ENCODE measurements at places on chromosomes 2 and 18.

GRCh38 chr18:35174093-35174731 is 66.6 kb upstream of the ZNF397 start:
- DNase-seq = peak; percentile 88

DNA sequence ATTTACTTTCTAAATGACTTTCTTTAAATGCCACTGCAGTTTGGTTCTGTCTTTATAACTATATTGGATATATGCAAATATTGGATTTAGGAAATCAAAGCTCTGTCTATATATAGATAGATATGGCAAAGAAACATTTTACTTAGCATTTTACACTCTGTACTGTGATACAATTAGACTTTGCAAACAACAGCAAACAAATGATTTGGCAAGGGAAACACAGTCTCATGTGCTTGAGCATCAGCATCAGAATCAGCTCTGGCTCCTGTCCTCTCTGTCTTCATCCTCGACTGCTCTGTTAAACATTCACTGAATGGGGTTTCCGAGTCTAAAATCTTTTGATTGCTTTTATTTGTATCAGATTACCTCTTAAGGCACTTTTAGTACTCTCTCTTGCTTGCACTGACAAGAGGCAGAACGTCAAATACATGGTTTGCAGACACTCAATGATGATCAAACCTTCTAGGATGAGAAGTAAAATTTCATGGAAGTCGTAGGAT is 176.8 kb upstream of the LRP1B start:
- no peak for DNase-seq

DNA sequence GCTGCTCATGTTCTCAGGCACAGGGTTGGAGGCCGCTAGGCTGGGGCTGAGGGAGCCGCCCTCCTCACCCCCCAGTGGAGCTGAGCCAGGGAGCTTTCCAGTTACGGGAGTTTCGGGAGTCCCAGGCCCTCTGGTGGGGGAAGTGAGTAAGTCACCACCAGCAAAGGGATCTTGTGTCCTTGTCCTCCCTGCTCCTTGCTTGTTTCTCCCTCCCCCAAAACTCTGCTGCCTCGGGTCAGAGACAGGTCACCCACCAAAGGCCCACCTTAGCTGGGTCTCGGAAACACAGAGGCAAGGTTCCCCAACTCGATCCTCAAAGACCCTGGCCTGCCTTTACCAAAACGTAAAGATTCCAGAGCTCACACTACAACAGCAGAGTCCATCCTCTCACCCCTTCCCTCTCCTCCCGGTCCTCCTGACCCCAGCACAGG is 60.5 kb upstream of the POMC start:
- DNase-seq = peak; percentile 75

- no peak for DNase-seq
Observed at GRCh38 chr18:73615506-73615905, 532.1 kb downstream of the FBXO15 start.

- DNase-seq = no peak
Observed at GRCh38 chr2:100645695-100646429, 83.1 kb downstream of the PDCL3 start.

DNA sequence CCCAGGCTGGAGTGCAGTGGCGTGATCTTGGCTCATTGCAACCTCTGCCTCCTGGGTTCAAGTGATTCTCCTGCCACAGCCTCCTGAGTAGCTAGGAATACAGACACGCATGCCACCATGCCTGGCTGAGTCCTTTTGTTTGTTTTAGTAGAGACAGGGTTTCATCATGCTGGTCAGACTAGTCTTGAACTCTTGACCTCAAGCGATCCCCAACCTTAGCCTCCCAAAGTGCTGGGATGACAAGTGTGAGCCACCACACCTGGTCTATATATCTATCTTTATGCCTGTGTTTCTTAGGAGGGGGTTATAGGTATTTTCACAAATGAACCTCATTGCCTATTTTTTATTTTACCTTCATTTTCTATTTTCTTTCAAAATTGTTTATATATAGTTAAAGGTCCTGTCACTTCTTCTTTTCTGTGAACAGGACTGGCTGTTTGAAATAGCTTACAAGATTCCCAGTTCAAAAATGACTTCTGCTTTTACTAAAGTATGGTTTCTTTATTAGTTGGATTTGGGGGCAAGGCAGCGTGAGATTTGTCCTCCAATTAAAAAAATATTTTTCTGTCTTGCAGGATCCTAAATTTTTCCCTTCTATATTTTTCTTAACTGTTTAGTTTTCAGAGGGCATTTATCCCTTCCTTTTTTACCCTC is 16.4 kb upstream of the MARCHF7 start:
- peak; percentile 57 for DNase-seq

DNA sequence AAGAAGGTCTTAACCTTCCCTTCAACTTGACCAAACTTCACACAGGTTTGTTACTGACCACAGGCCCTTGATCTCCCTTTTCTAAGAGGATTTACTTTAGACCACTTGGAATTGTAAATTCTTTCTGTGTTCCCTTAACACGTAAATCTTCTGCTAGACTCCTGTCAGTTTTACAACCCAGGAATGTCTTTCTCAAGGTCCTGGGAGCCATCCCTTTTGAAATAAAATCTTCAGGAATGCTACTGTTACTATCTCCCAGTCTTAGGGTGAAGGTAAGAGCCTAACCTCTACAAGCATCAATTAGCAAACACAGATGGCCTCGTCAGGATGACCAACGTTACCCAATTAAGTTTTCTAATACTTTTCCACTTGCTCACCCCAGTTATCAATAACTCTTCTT is 182.7 kb downstream of the NRXN1 start:
- DNase-seq = no peak

GRCh38 chr2:182482511-182482910 is 55.7 kb upstream of the PDE1A start:
- no peak for DNase-seq

DNA sequence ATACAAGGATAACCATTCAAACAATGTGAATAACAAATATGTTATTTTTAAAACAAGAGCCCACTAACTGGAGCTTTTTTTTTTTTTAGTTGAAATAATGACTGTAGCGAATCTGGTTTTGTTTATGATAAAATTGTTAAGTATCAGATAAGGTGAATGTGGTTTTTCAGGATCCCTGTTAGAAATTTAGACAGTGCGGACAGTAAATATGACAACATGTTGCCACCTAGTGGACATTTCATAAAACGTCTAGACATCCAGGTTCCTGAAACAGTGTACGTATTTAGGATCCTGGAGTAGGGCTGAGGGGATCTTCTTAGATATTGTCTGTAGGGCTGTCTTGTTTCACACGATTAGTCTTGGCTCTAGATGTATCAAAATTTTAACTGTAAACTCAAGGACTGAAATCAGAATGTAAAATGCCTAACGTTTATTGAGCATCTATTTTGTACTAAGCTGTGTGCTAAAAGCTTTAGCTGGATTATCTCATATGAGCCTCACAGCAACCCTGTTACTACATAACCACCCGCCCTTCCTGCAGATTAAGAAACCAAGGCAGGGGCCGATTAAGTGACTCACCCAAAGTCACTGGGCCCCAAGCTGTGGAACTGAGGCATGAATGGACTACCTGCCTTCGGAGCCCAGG is 23.9 kb upstream of the CCDC68 start:
- peak; percentile 72 for DNase-seq

- peak; percentile 43 for DNase-seq
Observed at GRCh38 chr18:22307528-22307927, 110.2 kb downstream of the CTAGE1 start.

GRCh38 chr18:59461171-59461570 is 102.1 kb upstream of the LMAN1 start:
- no peak for DNase-seq

GRCh38 chr2:241658296-241658695 is 20.8 kb downstream of the ATG4B start:
- no peak for DNase-seq

DNA sequence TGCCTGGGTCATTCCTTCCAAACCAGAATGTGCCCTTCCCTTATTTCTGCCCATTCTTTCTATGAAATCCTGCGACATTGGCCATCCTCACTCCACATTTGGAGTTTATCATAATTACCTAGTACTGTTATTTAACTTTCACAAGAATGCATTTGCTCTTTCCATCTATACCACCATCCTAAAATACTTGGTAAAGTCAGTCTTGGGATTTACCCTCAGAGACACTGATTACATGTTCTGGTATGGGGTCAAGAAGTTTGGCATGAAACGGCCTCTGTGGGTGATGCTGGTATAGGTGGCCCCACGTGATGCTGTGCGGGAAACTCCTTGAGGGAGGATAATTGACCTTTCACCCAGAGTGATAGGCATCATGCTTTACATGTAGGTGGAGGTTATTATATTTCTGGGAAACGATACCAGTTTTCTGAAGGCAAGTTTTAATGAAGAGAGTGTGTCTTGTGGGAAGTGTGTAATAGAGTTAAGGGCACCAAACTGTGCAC is 123.5 kb downstream of the FMNL2 start:
- no peak for DNase-seq

DNA sequence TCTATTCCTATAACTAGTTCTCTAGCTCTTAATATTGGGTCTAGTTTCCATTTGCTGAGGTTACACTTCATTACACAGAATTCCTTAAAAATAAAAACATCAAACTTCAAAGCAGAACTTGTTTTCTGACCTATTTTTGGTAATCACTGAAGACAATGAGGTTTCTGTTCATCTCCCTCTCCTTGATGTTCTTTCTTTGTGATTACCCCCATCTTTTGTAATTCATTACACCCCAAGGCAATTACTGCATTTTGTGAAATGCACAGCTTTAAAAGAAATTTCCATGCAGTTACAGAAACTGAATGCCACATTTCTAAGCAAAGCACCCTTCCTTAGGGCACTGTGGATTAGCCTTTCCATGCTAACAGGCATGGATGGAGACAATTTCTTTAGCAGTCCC is 363.2 kb upstream of the RND3 start:
- DNase-seq = no peak

DNA sequence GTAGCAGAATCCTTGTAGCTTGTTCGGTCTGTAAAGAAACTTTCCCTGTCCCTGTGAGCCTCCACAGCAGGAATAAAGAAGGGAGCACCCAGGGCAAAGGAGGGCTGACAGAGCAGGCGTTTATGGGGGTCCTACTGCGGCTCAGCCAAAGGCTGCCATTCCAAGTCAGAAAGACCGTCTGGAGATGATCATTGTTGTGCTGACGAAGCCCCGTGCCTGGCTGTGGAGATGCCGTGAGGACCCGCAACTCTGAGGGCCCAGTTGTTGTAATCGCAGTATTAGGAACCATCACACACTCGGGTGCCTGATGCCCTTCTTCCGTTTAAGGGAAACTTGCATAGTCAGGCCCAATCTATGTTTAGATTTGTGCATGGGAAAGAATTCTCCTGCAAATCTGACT is 16.9 kb upstream of the VWA3B start:
- no peak for DNase-seq

DNA sequence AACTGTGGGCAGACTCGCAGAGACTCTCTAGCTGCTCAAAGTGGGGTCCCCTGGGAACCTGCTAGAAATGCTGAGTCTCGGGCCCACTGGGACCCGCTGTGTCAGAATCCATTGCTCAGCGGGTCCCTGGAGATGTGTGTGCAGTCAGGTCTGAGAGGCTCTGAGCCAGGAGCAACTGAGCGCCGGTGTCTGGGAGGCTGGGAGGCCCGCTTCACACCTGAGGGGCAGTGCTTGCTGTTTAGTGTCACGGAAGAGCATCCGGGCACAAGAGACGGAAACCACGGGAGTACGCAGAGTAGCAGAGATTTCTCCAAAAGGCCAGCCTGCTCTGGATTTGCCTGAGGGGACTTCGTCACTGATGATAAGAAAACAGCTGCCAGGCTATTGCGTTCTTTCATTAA is 70.1 kb downstream of the EDAR start:
- no peak for DNase-seq

DNA sequence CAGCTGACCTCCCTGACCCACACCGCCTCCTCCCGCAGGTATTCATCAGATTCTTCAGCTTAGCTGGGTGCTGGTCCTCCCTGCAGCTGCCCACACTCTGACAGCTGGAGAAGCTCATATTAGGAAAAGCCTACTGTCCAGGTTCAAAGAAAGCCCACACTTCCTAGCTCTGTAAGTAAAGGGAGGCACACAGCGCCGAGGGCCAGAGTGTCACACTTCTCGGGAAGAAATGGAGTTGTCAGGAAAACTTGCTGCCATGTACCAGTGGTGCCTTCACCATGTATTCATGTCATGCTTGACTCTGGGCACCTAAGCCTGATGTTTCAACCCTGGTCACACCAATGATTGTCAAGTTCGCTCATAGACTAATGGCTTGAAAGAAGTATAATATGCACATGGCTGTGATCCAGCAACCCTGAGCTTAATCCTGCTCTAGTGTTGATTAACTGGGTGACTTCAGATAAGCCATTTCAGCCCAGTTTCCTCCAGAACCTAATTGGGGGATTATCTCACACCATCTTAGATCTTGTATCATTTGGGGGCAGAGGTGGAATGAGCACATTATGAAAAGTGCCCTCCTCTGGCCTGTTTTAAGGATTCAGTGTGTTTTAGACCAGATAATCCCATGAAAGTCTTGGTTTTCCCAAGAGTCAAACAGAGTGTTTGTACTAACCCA is 180.3 kb upstream of the PARD3B start:
- no peak for DNase-seq

DNA sequence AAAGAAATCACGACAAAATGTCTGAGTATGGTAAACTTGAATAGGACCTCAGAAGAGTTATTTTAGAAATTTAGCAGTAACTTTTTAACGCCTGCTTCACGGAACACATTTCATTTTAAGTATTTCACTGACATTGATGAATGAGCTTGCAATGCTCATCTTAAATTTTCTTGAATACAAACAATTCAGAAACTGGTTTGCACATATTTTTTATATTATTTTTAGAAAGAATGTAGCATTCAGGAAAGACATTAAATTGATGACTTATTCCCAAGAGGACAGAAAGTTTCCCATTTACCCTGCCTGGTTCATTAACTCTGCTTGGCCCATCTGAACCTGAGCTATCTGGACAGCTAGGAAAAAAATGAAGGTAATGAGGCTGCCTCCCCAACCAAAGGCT is 89.3 kb downstream of the MBD2 start:
- no peak for DNase-seq

DNA sequence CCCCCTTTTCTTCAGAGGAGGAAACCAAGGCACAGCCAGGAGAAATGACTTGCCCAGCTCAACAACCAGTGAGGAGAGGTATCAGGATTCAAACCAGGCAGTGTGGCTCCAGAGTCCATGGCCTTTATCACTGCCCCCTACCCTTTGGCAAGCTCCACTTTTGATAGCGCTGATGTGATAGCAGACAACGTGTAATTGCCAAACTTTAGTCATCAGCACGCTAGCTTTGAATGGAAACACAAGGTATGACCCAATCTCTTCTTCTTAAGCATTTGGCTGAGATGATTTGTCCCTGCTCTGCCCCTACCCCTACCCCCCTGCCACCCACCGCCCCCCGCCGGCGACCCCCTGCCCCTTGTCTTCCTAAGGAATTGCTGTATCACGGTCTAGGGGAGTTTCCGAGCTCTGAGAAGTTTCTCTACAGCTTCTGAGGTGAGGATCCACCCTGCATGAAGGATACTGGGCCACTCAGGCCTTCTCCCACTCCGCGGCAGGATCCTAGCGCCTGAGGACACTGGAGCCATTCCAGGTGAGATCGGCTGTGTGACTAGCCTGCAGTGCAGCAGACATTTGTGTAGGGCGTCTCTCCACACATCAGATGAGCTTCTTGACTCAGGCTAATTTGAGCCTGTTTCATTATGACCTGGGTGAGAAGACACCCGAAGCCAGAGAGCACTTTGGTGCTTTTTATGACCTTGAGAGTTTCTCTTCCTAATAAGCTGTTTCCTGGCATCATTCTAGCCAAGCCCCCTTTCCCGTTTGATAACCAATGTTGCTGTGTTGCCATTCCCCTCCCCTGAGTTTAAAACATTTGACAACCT is 75.1 kb upstream of the MAP4K4 start:
- no peak for DNase-seq

Measured in KBM-7 (cell line).